ENCODE measurements at places on chromosomes 1 and 21. TPM values are rescaled to one million over a fixed set of nuclear protein-coding genes. Genes with fewer than 3 reads are reported as not detected.
A peak's percentile ranks its signal among the peaks of the same experiment; 100 is the strongest.

DNA sequence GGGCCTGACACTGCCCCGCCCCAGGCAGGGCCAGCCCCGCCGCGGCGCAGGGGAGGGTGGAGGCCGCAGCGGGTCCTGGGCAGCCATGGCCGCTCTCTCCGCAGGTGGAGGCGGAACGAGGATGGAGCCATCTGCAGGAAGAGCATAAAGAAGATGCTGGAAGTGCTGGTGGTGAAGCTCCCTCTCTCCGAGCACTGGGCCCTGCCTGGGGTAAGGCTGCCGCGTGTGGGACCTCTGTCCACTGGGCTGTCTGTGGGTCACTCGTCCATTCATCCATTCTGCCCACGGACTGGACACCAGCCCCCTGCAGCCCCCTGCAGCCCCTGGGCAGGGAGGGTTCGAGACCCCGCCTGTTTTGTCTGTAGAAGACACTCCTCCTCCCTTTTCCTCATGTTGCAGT, 18.4 kb upstream of the LRRC3 start:
- DNase-seq: no peak

DNA sequence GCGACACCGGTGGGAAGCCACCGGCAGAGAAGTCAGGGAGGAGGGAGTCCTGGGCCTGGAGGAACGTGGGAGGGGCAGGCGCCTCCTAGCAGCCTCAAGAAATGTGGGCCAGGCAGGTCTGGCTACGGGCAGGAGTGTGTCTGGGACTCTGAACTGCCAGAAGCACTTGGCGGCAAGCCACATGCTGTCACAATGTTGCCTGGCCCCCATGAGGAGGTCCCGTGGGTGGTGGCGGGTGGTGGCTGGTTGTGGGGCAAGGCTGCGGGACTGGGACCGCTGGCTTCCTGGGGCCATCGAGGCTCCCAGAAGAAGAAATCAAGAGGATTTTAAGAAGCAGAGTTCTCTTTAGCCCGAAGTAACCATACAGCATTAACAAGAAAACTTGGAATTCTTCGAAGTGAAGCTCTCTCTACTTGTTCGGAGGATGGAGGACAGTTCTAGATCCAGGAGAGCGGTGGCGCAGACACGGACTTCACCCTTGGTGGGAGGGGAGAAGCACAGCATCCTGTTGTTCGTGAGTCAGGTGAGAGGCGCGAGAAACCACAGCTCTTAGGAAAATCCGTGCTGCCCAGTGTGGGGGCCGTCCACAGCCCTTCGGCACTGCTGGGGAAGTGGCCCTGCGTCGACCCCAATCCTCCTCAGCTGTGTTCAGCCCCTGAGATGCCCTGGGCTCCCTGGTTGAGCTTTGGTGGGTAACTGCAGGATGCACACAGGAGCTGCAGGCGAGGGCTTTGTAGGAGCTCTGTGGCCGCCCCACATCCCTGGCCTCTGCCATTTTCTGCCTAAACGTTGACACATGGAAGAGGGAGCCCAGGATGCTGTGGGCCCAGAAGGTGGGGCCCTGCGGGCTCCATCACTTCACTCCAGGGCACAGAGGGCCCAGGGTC, 12.4 kb downstream of the SKI start:
- no peak for DNase-seq

DNA sequence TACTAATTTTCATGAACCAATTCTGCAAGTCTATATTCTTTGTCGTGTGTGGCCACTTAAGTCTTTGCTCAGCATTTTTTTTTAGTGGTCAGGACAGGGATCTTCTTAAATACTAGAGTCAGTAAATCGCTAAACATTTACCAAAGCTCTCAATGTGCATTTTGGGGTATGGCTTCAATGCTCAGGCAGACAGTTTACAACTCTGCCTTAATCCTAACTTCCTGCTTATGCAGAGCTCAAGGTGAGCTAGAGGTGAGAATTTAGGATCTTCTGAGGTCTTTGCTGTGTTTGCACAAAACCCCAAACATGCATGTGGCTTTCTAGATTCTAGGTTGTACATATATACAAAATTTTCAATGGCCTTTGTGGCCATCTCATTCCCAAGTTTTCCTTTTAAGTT, 153.0 kb downstream of the DNM3 start:
- no peak for DNase-seq

DNA sequence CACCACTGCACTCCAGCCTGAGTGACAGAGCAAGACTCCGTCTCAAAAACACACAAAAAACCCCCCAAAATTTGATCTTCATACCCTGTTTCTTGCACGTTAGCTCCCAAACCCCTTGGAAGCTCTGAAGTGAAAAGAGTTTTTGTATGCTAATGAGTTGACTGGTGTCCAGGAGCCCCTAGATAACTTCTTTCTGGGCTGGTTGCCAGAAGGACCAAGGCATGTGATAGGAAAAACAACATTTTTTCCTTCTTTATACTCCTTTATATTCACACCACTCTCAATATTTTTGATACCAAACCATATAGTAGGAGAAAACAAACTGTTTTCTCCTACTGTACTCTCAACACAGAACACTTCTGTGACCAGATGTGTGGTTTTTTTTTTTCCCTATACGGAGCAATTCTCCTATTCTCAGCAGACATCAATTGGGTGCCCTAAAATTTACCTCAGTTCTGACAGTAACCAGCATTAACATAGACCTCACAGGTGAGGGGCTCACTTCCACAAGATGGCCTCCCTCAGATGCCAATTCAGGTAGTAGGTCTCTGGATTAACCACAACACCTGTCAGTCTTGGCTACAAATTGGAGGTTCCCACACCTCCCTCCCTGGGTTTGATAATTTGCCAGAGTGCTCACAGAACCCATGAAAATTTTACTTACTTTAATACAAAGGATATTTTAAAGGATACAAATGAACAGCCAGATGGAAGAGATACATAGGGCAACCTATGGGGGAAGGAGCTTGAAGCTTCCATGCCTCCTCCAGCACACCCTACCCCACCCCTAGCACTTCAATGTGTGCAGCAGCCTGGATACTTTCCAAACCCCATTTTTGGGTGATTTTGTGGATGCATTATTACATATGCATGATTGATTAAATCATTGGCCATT, 25.6 kb downstream of the ZYG11B start:
- DNase-seq: peak; percentile 18

GRCh38 chr1:178694923-178695525, 30.0 kb upstream of the RALGPS2 start:
- DNase-seq: no peak

DNA sequence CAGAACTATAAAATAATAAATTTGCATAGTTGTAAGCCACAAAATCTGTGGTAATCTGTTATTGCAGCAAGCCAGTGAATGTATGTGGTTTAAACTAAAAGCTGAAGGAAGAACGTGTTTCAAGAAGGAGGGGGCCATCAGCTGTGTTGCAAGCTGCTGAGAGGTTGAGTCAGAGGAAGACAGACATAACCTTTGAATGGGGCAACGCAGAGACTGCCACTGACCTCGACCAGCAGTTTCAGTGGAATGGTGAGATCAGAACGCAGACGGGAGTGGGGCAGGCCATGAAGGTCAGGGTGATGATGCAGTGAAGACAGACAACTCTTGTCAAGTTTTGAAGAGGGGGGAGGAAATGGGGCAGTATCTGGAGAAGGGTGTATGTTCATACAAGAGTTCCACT, 23.2 kb upstream of the QSOX1 start:
- DNase-seq: no peak

- no peak for DNase-seq
These were observed 18.2 kb upstream of the ARF1 start for GRCh38 chr1:228064296-228064695.

- DNase-seq: peak; percentile 37
These were observed 294.4 kb downstream of the PLPP3 start for GRCh38 chr1:56284928-56285327.

DNA sequence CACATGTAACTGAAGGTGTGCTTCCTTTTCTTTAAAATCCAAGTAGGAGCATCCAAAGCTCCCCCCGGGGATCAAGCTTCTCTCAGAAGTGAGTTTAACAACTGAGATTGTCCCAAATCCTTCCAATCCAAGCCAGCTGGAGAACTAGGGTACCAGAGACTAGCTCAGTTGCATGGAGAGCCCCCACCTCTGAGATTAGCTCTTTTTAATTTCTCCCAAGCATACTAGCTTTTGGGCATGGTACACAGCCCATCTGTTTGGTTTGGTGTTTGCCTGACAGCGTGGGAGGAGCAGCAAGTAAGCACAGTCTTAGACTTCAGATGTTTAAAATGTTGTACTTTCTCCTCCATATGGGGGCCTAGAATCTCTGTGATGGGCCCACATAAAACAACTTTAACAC, 142.8 kb downstream of the ASTN1 start:
- no peak for DNase-seq

GRCh38 chr1:51305371-51305823, 25.0 kb downstream of the TTC39A start:
- DNase-seq: no peak

DNA sequence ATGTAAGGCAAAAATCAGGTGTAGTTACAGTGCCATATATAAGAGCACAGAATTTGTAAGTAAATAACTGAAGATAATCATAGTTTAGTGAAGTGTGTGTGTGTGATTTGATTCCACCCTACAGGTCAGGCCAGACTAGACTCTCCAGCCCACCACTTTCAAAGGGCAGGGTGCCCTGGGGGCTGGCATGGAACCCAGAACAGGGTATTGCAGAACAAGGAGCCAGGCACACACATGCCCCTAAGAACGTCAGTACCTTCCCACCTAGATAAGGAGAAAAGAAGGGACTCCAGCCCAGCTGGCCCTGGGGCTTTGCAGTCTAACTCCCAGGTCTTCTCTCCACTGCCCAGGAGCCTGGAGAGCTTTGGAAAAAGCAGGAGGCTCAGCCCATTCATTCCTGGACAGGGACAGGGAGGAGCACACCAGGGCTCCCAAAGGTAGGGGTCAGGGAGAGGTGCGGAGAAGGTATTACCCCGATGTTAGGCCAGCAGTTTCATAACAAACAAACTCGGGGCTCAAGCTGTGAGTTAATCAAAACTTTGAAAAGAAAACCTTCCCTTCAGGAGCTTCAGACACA, 149.7 kb upstream of the VANGL1 start:
- no peak for DNase-seq

DNA sequence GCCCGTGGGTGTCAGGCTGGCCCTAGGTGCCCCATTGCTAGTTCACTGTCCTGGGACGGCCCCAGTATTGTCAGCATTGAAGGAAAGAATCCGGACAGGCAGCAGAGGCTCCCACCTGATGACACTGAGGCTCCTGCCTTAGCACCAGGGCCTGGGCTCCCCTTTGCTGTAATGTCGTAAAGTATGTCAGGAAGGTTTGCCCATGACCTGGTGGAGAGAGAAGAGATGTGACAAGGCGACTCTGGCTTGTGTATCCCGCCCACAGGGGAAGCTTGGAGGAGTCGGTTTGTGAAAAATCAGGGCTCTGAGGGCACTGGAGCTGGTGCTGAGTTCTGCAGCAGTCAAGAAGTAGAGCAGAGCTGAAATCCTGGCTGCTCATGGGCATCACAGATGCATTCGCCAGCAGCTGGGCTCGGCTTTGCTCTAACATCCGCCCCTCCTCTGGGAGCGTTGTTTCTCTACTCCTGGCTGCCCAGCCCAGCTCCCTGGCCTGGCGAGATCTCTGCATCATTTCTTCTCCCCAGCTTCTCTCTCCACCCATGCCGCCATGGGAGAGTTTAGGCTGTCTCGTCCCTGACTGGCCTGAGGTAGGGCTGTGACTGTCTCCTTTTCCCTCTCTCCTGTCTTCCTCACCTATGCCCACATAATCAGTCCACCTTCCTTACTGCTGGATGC, 74.1 kb downstream of the ADARB1 start:
- no peak for DNase-seq

- DNase-seq: no peak
These were observed 610.8 kb downstream of the LMO4 start for GRCh38 chr1:87939444-87939843.

DNA sequence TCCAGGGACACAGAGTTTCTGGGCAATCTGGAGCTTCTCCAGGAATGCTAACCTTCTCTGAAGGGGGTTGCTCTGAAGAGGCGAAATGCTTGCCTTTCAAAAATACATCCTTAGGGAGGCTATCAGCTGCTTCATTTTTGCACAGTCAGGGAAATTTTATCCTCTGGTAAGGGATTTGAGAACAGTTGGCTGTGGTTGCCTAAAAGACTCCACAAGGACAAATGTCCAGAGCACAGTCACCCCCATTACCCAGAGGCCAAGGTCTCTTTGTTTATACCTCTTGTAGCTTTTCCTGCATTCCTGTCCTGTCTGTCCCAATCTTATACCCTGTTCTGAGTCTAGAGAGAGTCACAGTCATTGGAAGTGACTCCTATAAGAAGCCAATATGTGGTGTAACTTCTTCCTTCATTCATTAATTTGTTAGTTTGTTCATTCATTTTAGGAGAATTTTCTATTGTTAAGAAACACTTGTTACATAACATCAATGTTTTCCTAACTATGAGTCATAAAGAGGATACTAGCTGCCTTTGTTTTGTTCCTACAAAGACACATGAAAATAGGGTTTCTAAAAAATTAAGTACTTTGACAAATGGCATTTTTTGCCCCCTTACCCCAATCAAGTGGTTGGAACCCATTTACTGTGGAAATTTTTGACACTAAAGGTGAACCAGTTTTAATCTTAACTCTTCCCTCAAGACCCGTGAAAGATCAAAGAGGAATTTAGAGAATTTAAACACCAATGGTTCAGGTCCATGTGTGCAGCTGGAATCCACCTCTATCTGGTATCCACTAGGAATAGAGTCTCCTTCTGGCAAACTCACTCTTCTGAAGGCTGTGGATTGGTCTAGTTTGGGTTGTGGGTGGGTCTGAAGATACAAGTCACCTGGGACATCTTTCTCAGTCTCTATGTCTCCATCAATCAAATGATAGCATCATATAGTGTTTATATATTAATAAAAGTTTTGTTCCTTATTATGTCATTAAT, 47.1 kb downstream of the GPR88 start:
- peak; percentile 98 for DNase-seq

- DNase-seq: no peak
These were observed 29.8 kb upstream of the RNF186 start for GRCh38 chr1:19844731-19845495.

GRCh38 chr1:208654241-208654640, 410.1 kb upstream of the PLXNA2 start:
- peak; percentile 34 for DNase-seq

- no peak for DNase-seq
These were observed 22.5 kb downstream of the ANP32E start for GRCh38 chr1:150213170-150214098.

DNA sequence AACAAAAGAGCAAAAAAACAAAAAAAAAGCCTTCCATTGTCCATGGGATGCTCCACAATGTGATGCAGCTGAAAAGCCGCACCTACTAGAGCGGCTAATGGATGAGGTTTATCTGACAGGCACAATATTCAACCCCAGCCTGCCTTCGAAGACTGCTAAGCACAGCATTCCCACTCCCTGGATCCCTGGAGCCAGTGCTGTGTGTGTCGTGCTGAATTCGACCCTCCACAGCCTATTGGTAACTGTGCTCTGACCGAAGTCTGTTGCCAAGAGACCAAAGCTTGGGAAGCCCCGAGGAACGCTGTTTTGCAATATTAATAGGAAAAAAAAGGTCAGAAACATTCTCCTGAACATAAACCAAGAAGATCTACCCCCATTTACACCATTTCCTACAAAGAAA, 57.2 kb upstream of the PUM1 start:
- DNase-seq: no peak

The NECTIN4 gene
- not detected for total RNA-seq

The SIPA1L2 gene
- total RNA-seq: 7.0 TPM

The ATAD3C gene
- not detected for total RNA-seq

The KRTAP7-1 gene
- not detected for total RNA-seq

The ARHGEF16 gene
- total RNA-seq: not detected

The DRAXIN gene
- total RNA-seq: 0.53 TPM

The HEYL gene
- 84.9 TPM for total RNA-seq

The FMO3 gene
- total RNA-seq: 0.62 TPM

The CFAP74 gene
- total RNA-seq: not detected

The CCDC27 gene
- not detected for total RNA-seq

Data from myocyte (in vitro differentiated cells).